ENCODE measurements at places on chromosomes 7 and 10.

GRCh38 chr10:112539340-112539739 is 92.3 kb downstream of the VTI1A start:
- DNase-seq, result no peak

DNA sequence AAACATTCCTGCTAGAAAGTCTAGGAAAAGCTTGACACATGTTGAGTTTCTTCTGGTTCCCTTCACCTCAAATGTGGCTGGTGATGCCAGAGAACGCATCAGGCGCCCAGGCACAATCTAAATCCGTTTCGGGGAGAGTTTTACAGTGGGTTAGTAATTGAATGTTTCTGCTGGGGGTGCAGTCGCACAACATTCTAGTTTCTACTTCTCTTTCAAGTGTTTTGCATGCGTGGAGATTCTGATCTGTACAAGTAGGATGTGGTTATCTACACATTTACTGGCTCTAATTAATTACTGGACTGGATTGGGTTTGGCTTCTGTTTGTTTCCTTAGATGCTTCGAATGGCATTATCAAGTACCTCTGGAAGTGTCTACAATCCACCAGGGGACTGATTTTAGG is 173.8 kb downstream of the TMEM26 start:
- DNase-seq, result no peak

DNA sequence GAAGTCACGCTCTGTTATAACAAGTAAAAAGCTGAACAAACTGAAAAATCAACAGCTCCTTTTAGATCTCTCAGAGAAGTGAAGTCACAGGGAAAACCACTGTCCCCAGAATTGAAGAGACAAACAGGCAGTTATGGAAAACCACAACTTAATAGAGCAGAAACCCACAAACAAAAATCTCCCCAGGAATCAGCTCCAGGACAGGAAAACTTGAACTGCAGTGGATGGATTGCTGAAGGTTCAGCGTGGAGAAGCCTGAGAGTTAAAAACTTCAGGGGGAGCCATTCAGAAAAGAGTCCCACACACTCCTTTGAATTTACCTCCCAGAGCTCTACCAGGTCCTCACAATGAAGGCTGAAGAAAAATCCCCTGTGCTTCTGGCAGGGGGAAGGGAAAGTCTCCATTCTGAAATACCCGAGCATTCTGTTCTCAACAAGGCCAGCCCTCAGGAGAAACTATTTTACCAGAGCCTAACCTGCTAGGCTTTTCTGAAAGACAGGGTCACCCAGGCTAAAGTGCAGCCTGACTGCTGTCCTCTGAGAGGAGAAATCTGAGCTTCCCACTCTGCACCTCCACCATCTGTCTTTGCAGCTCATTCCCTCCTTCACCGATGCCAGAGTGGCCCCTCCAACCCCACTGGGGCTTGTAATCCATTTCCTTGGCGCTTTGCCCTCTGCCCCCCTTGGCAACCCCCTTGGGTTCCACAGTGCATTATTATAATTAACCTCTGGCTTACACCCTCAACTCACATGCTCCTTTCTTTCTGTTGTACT is 65.0 kb upstream of the CCNY start:
- DNase-seq, result no peak

GRCh38 chr7:19202599-19202998 is 57.4 kb upstream of the FERD3L start:
- DNase-seq, result no peak

DNA sequence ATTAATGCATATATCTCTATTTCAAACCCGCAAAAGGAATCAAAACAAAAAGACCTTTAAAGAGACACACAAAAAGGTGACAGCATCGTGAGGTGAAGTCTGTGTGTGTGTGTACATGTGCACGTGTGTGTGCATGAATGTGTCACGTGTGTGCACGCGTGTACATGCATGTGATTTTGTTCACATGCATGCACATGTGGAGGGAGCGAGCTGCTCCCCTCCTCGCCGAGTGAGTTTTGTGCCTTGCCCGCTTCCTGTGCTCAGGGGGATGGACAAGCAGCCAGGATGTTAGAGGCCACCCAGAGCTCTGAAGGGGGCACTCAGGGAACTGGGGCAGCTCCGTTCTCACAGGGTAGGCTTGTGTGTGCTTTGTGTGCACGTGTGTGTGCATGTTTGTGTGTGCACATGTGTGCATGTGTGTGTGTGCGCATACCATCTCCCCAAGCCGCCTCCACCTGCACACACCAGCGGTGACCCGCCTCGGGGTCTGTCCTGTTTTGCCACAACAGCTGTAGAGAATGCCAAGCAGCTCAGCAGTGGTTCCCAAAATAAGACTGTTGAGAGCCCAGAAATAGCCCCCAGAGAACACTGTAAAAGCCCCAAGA is 191.2 kb downstream of the PTPRN2 start:
- no peak for DNase-seq

DNA sequence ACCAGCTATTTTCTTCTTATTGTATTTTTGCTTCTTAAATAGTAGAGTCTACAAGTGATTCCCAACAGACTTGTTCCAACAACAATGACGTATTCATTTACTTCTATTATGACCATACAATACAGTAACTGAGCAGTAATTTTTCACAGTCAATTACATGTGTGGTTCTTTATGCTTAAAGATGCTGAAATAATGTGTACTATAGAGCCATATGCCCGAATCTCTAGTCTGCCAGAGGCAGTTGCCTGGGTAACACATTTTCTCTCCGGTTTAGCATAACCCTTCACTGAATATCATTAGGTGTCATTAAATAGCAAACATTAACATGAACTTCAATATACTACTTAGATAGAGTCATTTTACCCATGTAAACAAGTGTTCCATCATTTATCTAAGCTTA is 75.0 kb downstream of the SLC25A13 start:
- no peak for DNase-seq

DNA sequence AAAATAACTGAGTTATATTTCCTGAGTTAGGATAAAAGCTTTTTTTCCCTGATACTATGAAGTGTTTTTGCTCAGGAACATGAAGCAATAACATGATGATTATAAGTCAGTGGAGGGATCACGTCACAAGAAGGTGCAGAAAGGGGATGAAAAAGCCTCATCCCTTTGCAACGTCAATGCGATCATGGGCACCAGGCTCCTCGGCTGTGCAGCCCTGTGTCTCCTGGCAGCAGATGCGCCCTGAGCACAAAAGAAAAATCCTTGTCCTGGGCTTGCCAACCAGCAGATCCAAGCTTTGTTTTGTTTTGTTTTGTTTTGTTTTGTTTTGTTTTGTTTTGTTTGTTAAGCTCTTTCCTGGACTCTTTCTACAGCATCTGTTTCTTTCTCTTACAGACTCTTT is 103.5 kb upstream of the PRSS1 start:
- DNase-seq, result no peak

GRCh38 chr7:130524628-130525027 is 32.7 kb downstream of the MEST start:
- no peak for DNase-seq

GRCh38 chr7:97801108-97801507 is 69.2 kb downstream of the TAC1 start:
- DNase-seq, result no peak

- DNase-seq, result peak; percentile 19
These were observed 65.5 kb downstream of the PYROXD2 start for GRCh38 chr10:98349508-98349922.

DNA sequence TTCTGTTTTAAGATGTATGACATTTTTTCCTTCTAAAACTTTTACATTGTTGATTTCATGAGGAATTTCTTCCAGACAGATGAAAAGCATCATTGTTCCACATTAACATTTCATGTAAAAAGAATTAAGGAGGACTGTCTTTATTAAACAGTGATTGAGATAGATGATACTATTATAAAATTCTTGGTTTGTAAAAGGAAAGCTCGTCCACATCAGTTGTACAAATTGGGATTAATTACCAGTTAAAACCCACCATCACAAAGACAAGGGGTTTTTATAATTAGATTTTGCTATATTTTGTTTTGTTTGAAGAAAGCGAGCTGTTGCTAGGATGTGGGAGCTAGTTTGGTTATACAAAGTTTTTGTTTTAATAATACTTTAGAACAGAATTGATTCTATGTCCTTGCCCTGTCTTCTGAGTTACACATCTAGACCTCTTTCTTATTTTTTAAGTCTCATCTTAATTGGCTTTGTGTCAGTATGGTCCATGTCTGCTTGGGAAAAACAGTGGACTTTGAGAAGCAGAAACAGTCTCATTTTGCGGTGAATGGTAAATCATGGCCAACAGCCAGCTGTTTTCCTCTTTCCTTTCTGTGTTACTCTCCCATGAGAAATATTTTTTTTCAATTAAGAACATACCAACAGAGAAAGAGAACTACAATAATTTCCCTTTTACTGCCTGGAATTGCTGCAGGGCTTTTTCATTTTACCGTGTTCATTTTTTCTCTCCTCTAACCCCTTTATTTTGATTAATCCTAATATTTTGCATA is 3.2 kb downstream of the TES start:
- DNase-seq, result no peak

- DNase-seq, result no peak
These were observed 5.0 kb downstream of the NPC1L1 start for GRCh38 chr7:44536090-44536489.

DNA sequence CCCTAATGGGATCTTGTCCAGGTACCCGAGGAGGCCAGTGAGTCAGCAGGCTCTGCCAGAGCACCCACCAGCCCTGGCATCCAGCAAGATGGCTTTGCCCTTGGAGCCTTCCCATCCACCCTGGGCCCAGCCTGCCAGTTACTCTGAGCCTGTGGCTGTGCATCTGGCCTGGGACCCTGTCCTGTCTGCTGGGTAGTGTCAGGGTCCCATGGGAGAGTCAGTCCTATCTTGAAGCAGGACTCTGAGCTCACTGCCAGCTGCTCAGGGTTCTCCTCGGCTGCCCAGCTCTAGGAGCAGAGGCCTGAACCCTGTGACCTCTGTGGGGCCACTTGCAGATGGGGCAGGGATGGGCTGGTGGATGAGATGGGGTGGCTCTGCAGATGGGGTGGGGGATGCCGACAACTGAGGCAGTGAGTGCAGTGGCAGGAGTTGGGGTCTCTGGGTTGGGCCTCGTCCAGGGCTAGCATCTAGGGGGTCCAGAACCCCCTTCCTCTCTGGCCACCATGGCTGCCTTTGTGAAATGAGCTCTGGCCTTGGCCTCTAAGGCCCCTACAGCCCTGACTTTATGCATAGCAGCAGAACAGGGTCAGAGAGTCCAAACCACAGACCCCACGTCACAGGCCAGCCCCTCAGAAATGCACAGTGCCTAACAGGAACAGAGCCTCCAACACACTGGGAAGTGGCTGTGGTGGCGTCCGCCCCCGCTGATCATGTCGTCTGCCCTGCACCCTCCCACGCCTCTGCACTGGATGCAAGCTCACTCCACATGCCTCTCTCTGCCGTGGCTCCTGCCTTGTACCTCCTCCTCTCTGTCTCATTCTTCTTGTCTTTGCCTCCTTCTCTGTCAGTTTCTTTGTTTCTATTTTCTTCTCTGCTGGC is 88.1 kb upstream of the RET start:
- DNase-seq, result no peak

GRCh38 chr10:73456187-73456890 is 23.0 kb upstream of the MSS51 start:
- DNase-seq, result no peak

GRCh38 chr7:90625562-90625961 is 29.4 kb downstream of the CDK14 start:
- DNase-seq, result no peak

GRCh38 chr10:83934062-83934461 is 205.2 kb upstream of the GHITM start:
- no peak for DNase-seq

- no peak for DNase-seq
These were observed 90.3 kb downstream of the MICALL2 start for GRCh38 chr7:1368682-1369571.

DNA sequence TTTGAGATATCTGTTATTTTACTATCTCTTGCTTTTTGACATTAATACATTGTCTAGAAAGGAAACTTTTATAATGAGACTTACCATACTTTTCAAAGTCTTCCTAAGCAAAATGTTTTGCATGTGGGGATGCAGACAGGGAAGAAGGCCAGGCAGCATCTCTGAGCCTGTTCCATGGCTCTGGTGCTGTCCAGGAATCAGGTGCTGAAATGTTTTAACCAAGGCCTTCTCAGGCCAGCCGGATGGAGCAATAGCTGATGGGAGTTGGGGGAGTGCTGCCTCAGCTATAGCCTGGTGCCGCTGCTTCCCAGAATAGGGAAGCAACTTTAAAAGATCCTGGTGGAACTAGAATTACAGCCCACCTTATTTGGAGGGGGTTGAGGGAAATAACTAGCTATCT is 38.5 kb downstream of the CRTAC1 start:
- DNase-seq, result no peak

GRCh38 chr7:102376964-102377466 is 19.1 kb upstream of the PRKRIP1 start:
- DNase-seq, result no peak

DNA sequence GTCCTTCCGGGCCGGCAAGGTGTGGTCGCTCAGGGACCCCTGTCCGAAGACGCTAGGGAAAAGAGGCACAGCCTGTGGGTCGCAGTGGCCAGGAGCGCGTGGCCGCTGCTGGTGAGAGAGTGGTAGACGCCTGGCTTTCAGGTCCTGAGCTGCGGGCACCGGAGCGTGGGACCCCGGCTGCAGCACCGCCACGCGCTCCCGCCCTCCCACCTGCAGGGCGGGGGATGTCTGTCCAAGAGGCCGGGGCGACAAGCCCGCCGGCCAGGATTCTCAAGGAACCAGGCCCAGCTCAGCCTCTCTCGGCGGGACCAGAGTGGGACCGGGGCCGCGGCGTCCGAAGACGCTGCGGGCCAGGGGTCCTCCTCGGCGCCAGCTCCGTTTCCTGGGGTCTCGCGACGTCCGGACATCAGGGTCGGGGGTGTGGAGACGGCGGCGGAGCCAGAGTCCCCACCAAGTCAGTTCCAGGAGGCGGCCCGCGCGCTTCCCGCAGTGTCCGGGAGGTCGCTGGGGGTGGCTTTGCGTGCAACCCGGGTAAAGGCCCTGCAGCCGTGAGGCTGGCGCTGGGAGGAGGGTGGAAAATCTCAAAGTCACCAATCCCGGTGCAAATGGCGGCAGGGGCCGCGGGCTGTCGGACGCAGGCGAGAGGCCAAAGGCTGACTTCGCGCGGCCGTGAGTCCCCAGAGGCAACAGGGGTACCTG is 5.5 kb downstream of the ZNF503 start:
- no peak for DNase-seq

- peak; percentile 62 for DNase-seq
These were observed 63.6 kb upstream of the FZD8 start for GRCh38 chr10:35705671-35706070.

- no peak for DNase-seq
These were observed 84.9 kb downstream of the MKX start for GRCh38 chr10:27660711-27661110.

DNA sequence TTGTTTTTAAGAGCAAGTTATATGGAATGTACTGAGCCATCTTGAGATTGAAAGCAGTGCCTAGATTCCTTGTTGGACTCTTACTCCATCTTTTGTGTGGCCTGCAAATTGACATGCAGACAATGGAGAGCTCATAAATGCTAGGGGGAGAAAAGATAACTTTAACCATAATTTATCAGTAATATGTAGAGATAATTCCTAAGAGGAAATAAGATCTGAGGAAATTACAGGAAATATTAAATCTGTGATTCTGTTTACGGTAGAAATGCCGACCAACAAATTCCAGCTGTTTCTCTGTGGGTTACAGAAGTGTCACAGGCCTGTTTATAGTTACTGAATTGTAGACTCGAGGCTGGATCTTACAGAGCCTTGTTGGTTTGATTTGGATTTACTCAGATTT is 348.0 kb downstream of the SUGCT start:
- DNase-seq, result no peak
